ENCODE measurements at places on chromosomes 3 and 15. TPM values are rescaled to one million over a fixed set of nuclear protein-coding genes. Genes with fewer than 3 reads are reported as not detected.
A peak's percentile ranks its signal among the peaks of the same experiment; 100 is the strongest.

DNA sequence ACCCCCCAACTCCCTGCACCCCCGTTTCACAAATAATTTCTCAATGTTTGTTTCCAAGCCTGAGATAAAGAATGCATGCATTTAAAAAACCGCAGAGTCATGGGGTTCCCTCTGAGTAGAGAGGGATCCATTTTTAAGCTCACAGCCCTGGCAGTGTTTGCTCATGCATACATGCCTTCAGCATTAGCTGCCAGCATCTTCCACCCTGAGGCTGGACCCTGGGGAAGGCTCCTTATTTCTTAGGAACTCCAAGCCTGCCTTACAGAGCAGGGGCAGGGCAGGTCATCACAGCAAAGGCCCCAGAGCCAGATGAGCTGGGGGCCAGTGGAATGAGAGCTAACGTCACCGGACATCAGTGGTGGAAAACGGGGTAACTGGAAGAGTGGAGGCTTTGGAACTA, 31.3 kb downstream of the TLE3 start:
- H3K4me1 ChIP-seq, result peaks cover 9% of the 10 kb centered on the region
- no peak overlapping the region for H3K27ac ChIP-seq
- H3K36me3 ChIP-seq, result peaks cover 18% of the 10 kb centered on the region
- no peaks in the 10 kb centered on the region for H3K27me3 ChIP-seq
- no peak for DNase-seq

- H3K36me3 ChIP-seq, result peaks cover 14% of the 10 kb centered on the region
- DNase-seq, result no peak
- H3K4me1 ChIP-seq, result peaks cover 61% of the 10 kb centered on the region
- peak overlapping the region; percentile 75 for H3K4me3 ChIP-seq
- H3K27me3 ChIP-seq, result no peaks in the 10 kb centered on the region
These were observed 79.4 kb downstream of the AAGAB start for GRCh38 chr15:67174864-67175573.

DNA sequence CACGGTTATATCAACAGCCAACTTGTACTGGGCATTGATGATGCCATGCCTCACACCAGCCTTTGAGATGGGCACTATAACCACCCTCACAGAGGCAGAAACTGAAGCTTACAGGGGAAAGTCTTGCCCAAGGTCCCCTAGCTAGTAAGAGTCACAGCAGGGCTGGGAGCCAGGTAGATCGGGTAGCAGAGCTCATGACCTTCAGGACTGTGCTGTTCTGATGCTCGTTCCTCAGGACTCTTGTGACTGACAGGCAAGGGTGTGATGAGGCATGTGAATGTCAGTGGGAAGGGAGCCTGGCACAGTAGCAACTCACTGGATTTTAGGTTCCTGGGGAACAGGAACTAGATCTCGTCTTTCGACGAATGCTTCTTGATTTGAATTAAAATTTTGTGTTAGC, 65.7 kb downstream of the RLBP1 start:
- H3K27ac ChIP-seq, result no peak overlapping the region
- no peak overlapping the region for H3K4me3 ChIP-seq
- peaks cover 15% of the 10 kb centered on the region for H3K36me3 ChIP-seq

- H3K27ac ChIP-seq, result no peak overlapping the region
- H3K27me3 ChIP-seq, result no peaks in the 10 kb centered on the region
- no peaks in the 10 kb centered on the region for H3K4me1 ChIP-seq
- DNase-seq, result no peak
These were observed 90.6 kb downstream of the CNTN3 start for GRCh38 chr3:74523811-74524210.

- H3K27ac ChIP-seq, result no peak overlapping the region
- H3K4me1 ChIP-seq, result peaks cover 2% of the 10 kb centered on the region
- DNase-seq, result no peak
- no peak overlapping the region for H3K4me3 ChIP-seq
These were observed 68.0 kb upstream of the CMTM7 start for GRCh38 chr3:32323604-32324003.

The ARNT2 gene
- not detected for total RNA-seq

GRCh38 chr3:94291686-94292085, 228.8 kb downstream of the NSUN3 start:
- H3K36me3 ChIP-seq, result no peaks in the 10 kb centered on the region
- no peak overlapping the region for H3K27ac ChIP-seq
- no peak for DNase-seq
- no peak overlapping the region for H3K4me3 ChIP-seq

The MYH15 gene
- 0.14 TPM for total RNA-seq

- no peaks in the 10 kb centered on the region for H3K36me3 ChIP-seq
- no peak overlapping the region for H3K4me3 ChIP-seq
- no peak overlapping the region for H3K27ac ChIP-seq
These were observed 84.6 kb upstream of the MYZAP start for GRCh38 chr15:57507111-57507510.

- no peaks in the 10 kb centered on the region for H3K36me3 ChIP-seq
- no peak for DNase-seq
- H3K27me3 ChIP-seq, result peaks cover 26% of the 10 kb centered on the region
- H3K27ac ChIP-seq, result peak overlapping the region; percentile 28
- H3K4me3 ChIP-seq, result no peak overlapping the region
- no peaks in the 10 kb centered on the region for H3K4me1 ChIP-seq
These were observed 19.0 kb downstream of the SMAD6 start for GRCh38 chr15:66721020-66721419.

DNA sequence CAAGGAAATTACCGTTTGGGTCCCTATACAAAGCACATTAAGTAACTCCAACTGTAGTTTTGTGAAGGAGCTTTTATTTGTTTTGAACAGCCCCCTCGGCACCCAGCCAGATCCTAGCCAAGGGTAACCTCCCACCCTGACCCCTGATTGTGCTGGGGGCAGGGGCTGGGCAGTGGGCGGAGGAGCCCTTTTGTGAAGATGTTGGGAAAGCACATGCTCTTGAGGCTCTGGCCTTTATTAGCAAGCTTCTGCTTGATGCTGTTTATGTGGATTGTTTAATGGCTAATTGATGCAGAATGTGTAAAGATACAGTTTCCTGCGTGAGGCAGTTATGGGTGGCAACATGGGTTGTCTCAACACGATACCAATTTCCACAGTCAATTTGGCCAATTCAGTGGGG, 136.5 kb downstream of the MAP2K5 start:
- peaks cover 2% of the 10 kb centered on the region for H3K4me1 ChIP-seq
- no peak for DNase-seq
- H3K27ac ChIP-seq, result no peak overlapping the region

- no peaks in the 10 kb centered on the region for H3K36me3 ChIP-seq
- H3K4me3 ChIP-seq, result peak overlapping the region; percentile 67
- no peaks in the 10 kb centered on the region for H3K27me3 ChIP-seq
- H3K27ac ChIP-seq, result peak overlapping the region; percentile 91
These were observed 365.5 kb downstream of the SHQ1 start for GRCh38 chr3:72482589-72483321.

The ZNF660 gene
- 5.9 TPM for total RNA-seq

The PGBD4 gene
- total RNA-seq, result 3.4 TPM

The GOLGA8N gene
- 65.7 TPM for total RNA-seq

DNA sequence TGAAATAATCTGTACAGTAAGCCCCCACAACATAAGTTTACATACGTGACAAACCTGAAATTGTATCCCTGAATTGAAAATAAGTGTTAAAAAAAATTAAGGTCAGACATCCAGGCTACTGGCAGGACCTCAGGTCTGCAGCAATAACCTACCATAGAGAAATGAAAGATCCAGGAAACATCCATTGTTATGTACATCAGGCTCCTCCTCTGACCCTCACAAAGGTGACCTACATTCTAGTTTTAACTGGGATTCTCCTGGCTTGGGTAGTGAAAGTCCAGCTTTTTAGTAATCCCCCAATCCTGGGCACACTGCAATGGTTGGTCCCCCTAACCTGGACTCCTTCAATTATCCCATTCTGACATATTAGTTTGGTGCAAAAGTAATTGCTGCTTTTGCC, 749.6 kb upstream of the LMCD1 start:
- H3K27ac ChIP-seq, result no peak overlapping the region
- peaks cover under 1% of the 10 kb centered on the region for H3K27me3 ChIP-seq
- no peaks in the 10 kb centered on the region for H3K4me1 ChIP-seq
- DNase-seq, result no peak
- H3K4me3 ChIP-seq, result no peak overlapping the region
- H3K36me3 ChIP-seq, result no peaks in the 10 kb centered on the region

DNA sequence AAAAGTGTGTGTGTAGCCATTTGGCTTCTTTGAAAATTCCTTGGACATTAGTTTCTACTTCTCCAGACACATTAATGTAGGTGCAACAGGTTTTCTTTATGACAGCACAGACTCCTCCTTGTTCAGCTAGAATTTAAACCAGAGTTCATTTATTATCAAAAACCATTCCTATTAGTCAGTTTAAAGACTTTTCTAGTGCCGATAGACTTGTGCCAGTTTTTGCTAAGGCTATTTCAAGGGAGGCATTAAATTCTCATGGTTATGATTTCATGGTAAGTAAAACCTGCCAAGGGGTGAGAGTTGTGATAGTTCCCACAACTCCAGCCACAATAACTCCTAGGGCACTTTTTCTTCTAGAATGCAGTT, 20.6 kb upstream of the SENP7 start:
- H3K4me1 ChIP-seq, result peaks cover 21% of the 10 kb centered on the region
- H3K36me3 ChIP-seq, result no peaks in the 10 kb centered on the region
- no peak for DNase-seq

DNA sequence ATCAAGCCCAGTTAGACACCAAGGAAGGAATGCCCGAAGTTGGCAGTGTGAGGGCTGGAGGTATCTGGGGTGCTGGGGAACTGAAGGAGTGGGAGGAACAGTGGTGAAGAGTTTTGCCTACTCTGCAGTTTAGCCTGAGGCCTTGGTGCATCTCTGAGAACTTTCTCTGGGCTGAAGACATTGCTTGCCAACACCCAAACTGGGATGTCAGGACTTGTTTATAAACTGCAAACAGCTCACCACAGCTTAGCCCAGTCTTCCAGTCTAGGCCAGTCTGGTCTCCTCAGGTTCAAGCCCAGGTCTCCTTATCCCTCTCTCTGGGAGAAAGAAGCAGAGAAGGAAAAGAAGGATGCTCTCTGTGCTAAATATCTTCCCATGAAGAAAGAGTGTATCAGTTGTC, 68.0 kb upstream of the BOC start:
- peaks cover 13% of the 10 kb centered on the region for H3K27me3 ChIP-seq
- no peak overlapping the region for H3K4me3 ChIP-seq
- H3K4me1 ChIP-seq, result peaks cover 4% of the 10 kb centered on the region
- no peak overlapping the region for H3K27ac ChIP-seq
- no peaks in the 10 kb centered on the region for H3K36me3 ChIP-seq
- no peak for DNase-seq

GRCh38 chr3:51268132-51268531, 117.0 kb upstream of the MANF start:
- H3K36me3 ChIP-seq, result no peaks in the 10 kb centered on the region
- H3K27me3 ChIP-seq, result no peaks in the 10 kb centered on the region
- peaks cover 3% of the 10 kb centered on the region for H3K4me1 ChIP-seq
- no peak for DNase-seq
- H3K4me3 ChIP-seq, result no peak overlapping the region

- no peak for DNase-seq
- no peaks in the 10 kb centered on the region for H3K4me1 ChIP-seq
- peaks cover 29% of the 10 kb centered on the region for H3K27me3 ChIP-seq
- no peak overlapping the region for H3K4me3 ChIP-seq
- no peak overlapping the region for H3K27ac ChIP-seq
- no peaks in the 10 kb centered on the region for H3K36me3 ChIP-seq
These were observed 80.1 kb downstream of the ST8SIA2 start for GRCh38 chr15:92473756-92474155.
